Fibroblast of lung (primary cell): ENCODE measurements at places on chromosomes 1 and 21. TPM values are rescaled to one million over a fixed set of nuclear protein-coding genes. Genes with fewer than 3 reads are reported as not detected.

CATSPERE gene
- 0.08 and 0.59 TPM in 2 replicates for polyA plus RNA-seq

SPATA21 gene
- not detected in 2 replicates for polyA plus RNA-seq

KRTAP12-3 gene
- polyA plus RNA-seq, result not detected in 2 replicates

DNAH14 gene
- polyA plus RNA-seq, result 5.4 and 7.5 TPM in 2 replicates

DNA sequence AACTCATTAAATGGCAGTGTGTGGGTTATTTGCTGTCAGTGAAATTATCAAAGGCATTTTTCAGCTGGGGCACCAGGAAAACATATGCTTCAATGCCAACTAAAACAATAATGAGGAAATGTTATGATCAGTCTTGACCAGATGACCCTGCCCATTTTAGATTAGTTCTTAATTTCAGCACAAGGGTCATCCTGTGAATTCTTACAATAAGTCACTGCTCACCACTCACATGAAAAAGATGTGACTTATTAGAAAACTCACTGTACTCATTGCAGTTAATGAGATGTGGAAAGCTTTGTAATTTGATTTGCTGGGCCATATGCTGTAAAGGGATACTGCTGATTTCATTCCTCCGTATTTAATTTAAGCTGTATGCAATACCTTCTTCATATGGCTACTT lies 178.5 kb upstream of the LMO4 start:
- DNase-seq, result no peak

- peak; percentile 6 for DNase-seq
These were observed 250.6 kb downstream of the SPATA17 start for GRCh38 chr1:217881607-217882332.

GRCh38 chr21:40618191-40618973 lies 228.6 kb downstream of the DSCAM start:
- DNase-seq, result no peak

DNA sequence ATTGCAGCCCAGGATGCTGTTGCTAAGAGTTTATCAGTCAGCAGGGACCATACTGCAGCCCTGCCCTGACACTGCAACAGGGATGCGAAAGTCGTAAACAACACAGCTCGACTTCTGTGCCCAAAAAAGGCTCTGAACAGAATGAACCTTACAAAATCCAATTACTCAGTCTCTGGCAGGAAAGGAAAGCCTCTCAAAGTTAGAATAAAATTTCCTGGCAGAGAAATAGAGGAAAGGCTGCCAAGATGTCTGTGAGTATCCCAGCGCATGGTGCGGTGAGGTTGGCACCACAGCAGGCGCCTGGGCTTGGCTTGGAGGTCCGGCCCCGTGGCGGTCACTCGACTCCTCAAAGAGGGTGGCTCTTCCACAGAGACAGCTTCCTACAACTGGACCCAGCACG lies 185.8 kb downstream of the PCP4 start:
- DNase-seq, result no peak

DNA sequence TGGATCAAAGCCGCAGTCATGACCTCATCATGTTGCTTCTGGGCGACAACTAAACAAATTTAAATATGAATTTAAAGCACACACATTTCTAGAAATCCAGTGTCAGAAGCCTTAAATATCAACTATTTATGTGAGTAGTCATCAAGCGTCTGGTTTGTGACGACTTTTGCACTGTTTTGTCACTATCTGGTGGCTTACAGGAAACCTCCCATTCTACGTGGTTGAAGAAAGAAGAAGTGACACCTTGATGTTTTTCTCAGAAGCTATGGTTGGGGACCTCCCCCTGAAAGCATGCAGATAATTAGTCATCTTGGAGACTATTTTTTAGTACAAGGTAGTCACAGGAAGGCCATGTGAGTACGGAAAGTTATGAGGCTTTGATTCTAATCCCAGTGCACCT lies 58.5 kb downstream of the TENT5C start:
- DNase-seq, result no peak

DNA sequence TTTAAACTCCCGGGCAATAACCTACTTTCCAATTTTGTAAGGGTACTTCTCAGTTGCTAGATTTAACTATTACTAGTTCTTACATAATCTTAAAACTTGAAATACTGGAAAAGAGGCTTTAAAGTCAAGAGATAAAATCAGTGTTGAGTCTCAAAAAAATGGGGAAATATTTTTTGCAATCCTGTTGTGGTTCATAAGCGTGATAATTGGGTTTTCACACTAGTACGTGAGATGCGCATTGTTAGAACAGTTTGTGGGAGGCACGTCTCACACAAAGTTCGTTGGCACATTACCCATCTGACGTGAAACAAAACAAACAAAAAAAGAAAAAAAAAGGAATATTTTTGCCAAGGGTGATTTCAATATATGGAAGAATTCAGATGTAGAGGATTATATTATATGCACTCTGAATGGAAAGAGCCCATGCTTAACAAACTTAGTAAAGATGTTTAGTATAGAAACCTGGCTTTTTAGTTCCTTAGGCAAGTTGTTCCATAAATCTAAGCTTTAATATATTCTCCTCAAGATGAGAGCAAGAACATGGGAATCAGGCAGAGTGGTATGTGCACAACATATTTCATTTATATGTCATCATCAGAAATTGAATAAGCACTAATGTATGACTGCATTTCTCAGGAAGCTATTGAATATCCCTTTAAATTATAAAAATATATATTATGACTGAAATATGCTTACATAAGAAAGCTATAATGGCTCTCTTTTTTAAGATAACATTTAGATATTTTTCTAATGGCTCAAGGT lies 73.9 kb upstream of the TNFSF4 start:
- DNase-seq, result no peak

DNA sequence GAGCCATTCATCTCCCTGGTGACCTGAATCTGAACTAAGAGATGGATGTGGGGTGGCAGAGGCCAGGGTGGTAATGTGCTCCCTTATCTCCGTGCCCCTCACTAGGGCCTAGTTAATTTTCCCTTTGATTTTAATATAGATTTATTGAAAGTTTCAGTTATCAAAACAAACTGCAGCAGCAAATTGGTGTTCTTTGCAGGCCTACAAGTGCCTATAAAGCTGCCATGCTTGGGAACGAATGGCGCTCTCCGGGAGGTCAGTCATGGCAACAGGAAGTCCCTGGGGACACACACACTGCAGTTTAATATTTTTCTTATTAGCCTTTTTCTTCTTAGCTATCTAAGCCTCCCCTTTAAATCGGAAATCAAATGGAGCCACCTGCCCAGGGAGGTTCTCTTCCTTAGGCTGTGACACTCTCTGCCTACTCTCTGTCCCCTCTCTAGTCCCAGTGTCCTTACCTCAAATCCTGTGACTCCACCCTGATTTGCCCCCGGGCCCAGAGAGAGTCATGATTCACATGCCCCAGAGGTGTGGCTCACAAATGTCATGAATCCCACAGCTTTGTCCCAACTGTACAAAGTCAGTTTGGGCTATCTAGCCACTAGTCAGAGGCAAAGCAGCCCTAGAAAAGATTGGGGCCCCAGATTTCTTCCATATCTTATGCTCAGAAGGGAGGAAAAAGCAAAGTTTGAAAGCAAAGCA lies 4.3 kb upstream of the ERI3 start:
- no peak for DNase-seq

GRCh38 chr1:113042285-113043143 lies 30.5 kb upstream of the LRIG2 start:
- DNase-seq, result peak; percentile 89
